ENCODE measurements at places on chromosomes 5 and 9. TPM values are rescaled to one million over a fixed set of nuclear protein-coding genes. Genes with fewer than 3 reads are reported as not detected.

DNA sequence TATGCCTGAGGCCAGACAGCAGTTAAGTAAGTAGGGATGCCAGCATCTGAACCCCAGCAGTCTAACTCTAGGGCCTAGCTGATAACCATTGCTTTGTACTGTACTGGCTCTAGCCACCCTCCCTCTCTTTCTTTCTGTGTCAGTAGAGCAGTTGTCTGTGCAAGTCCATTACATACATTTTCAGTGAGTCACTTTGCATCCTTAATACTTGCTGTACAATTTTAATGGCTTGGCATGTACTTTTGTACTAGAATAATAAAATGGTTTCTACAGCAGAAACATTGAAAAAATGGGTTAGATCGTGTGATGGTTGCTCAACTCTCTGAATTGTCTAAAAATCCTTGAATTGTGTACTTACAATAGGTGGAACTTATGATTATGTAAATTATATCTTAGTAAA, 1.5 kb upstream of the TTC39B start:
- no peak for DNase-seq

- DNase-seq: no peak
These were observed 57.2 kb downstream of the MEF2C start for GRCh38 chr5:88825584-88826315.

GRCh38 chr9:82423700-82424099, 435.1 kb downstream of the SPATA31D1 start:
- DNase-seq: no peak

DNA sequence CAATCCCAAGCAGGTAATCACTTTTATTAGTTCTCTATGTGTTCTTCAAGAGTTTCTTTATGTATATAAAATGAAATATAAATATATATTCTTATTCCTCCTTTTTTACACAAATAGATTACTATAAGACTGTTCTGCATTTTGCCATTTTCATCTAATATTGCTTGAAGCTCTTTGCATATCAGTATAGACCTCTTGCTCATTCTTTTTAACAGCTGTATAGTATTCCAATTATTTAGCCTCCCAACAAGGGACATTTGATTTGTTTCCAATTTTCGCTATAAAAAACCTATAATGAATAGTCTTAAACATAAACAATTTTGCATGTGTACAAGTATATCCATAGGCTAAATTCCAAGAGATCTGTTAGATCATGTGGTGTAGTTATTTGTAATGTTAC, 25.2 kb downstream of the CETN3 start:
- DNase-seq: no peak

- no peak for DNase-seq
These were observed 775.9 kb upstream of the CDH9 start for GRCh38 chr5:27814286-27814685.

The COQ4 gene
- total RNA-seq: 33.9 TPM
